ENCODE measurements at places on chromosomes 7 and 10.

GRCh38 chr10:16915300-16915699, 98.1 kb upstream of the RSU1 start:
- DNase-seq = no peak

DNA sequence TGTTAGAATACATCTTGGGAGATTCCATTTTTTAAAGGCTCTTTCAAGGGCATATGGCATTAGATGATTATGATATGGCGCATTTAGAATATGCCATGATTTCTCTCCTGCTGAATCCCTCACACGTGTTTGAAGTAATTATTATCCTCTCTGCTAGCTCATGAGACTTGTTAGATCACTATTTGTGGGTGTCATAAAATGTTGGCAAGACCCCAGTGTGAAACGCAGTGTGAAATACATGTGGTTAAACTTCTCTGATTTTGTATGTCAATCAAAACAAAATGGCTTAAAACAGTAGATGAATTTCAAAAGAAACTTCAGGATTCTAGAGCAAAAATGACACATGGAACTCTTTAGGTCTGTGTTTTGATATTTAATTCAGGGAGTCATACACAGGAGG, 560.8 kb downstream of the AUTS2 start:
- no peak for DNase-seq

DNA sequence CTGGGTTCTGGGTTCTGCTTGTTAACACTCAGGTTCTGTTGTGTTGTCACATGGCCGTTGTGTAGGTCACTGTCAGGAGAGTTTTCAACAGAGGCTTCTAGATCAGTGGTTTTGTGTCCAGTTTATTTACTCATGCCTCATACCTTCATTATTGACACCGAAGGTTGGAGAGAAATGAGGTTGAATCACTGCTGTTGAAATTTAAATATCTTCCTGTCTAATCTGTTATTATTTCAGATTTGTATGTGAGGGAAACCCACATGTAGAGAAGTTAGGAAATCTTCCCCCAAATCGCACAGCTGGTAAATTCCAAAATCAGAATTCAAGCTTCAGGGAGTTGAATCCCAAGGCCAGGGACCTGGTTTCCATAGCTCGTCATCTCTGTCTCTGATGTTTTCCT, 28.3 kb upstream of the KLF6 start:
- DNase-seq = no peak

DNA sequence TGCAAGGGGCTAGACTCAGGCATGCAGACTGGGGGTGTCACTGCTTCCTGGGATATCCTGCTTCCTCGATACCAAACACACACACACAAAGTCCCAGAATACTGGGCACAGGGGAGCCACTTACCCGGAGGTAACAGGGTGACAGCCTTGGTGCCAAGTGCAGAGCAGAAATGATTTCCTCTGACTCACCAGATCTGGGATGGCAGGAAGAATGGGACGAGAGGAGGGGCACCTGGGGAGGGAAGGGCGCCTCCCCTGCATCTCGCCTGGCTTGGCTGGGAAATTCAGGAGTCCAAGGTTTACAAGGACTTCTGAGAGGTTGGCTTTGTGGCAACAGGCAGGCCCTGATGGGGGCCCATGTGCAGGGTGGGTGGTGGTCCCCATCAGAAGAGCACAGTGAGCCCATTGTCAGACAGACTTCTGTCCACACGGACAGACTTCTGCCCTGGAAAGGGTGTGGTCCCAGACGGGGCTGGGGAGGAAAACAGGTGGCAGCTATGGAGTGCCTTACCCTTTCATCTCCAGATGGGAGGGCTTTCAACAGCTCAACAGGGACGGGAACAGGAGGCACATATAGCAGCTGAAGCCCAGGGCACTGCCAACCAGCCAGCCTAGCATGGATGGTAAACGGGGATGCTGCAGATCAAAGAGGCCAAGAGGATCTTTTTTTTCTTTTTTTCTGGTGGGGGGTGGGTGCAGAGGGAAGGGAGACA, 9.7 kb upstream of the CCL24 start:
- DNase-seq = no peak

GRCh38 chr7:21054427-21055112, 267.9 kb upstream of the SP8 start:
- no peak for DNase-seq

DNA sequence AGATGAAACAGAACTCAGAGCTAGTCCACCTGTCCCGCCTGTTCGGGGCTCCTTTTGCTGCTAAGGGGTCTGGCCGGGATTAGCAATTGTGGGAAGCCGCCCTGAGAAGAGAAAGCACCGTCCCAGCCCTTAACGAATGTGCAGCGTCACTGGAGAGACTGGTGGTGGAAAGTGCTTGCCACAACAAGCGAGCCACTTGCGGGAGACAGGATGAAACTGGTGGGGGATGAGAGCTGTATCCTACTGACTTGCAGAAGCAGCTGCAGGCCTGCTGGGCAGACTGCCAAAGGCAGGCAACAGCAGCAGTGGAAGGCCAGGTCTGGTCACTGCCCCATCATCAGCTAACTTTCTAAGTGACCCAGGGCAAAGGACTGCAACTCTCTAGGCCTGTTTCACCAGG, 95.4 kb downstream of the FAM53B start:
- DNase-seq = peak; percentile 43

- no peak for DNase-seq
Measured at GRCh38 chr10:33227489-33227888, 107.0 kb downstream of the NRP1 start.

DNA sequence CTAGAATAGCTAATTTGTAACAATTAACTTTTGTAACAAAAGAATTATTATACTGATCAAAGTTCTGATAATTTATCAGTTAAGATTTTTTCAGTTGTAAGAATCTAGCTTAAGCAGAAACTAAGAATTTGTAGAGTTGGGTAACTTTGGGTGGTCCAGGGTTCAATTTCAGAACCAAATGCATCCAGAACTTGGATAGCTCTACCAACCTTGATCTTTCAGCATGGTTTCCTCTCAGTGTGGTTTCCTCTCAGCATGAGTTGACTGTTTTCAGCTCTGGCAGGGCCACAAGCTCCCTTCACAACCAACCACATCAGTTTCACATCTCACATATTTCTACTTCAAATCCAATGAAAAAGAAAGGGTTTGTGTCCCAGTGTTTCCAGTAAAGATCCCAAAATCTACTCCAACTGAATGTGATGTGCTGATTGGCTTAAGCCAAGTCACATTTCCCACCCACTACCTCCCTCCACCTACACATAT, 3.3 kb upstream of the FAS start:
- no peak for DNase-seq

- DNase-seq = no peak
Measured at GRCh38 chr7:157444011-157444842, 107.4 kb downstream of the DNAJB6 start.

- no peak for DNase-seq
Measured at GRCh38 chr10:127906548-127907377, at the start of gene PTPRE. TSS of gene PTPRE (plus strand) at chr10:127907103. CDS start at chr10:128040882, 133,779 bp downstream.

GRCh38 chr10:102580230-102580629, 64.0 kb upstream of the TRIM8 start:
- DNase-seq = no peak

DNA sequence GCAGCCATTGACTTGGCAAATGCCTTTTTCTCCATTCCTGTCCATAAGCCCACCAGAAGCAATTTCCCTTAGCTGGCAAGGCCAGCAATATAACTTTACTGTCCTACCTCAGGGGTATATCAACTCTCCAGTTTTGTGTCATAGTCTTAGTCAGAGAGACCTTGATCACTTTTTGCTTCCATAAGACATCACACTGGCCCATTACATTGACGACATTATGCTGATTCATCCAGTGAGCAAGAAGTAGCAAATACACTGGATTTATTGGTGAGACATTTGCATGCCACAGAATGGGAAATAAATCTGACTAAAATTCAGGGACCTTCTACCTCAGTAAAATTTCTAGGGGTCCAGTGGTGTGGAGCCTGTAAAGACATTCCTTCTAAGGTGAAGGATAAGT, 649.7 kb upstream of the ANKRD30A start:
- no peak for DNase-seq

DNA sequence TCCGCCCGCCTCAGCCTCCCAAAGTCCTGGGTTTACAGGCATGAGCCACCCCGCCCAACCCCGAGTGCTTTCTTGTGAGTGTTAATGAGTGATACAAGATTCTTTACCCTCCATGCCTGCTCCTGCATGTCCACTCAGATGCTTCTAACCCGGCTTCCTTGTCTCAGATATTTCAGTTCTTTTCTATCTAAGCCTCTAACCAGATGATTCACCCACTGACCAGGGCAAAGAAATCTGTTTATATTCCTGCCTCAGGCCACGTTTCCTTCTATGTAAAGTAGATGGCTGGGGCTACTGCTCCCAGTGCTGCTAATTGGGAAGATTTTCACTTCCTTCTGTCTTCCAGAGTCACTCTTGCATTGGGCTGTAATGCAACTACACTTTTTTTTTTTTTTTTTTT, 395.1 kb upstream of the ANKRD30A start:
- no peak for DNase-seq

- no peak for DNase-seq
Measured at GRCh38 chr10:113960617-113961181, 83.0 kb upstream of the ADRB1 start.

DNA sequence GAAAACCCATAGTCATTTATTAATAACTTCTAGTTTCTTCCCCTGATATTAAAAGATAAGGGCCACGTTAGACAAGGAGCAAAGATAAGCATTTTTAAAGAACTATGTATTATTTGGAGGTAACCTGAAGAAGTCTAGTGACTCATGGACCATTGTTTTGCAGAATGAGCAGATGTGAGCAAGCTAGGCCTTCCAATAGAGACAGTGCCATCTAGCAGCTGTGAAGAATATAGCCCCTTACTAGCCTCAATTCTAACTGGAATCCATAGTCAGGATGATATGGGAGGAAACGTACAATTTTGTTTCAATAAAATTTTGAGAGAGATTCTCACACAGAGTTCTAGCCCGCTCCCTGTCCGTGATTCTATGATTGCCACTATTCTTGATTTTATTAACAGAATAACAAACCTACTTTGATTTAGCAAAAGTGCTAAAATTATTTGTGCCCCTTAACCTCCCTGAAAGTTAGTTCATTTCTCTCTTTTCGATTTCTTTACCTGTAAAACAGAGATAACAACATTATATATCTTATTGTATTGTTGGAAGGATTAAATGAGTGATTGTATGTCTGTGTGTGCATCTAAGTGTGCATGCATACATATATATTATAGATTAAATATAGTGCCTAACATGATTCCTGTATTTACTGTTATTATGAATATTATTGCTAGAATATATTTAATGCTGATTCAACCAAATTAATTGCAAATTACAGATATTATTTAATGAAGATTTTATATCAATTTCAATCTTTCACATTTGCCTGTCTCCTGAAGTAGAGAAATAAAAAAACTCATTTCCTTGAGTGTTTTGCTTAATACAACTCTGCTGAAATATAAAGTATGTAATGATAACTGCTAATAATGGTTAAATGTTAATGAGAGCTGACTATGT, 22.7 kb downstream of the FAM237B start:
- DNase-seq = no peak

GRCh38 chr10:88113232-88113631, 249.8 kb downstream of the PTEN start:
- DNase-seq = no peak

DNA sequence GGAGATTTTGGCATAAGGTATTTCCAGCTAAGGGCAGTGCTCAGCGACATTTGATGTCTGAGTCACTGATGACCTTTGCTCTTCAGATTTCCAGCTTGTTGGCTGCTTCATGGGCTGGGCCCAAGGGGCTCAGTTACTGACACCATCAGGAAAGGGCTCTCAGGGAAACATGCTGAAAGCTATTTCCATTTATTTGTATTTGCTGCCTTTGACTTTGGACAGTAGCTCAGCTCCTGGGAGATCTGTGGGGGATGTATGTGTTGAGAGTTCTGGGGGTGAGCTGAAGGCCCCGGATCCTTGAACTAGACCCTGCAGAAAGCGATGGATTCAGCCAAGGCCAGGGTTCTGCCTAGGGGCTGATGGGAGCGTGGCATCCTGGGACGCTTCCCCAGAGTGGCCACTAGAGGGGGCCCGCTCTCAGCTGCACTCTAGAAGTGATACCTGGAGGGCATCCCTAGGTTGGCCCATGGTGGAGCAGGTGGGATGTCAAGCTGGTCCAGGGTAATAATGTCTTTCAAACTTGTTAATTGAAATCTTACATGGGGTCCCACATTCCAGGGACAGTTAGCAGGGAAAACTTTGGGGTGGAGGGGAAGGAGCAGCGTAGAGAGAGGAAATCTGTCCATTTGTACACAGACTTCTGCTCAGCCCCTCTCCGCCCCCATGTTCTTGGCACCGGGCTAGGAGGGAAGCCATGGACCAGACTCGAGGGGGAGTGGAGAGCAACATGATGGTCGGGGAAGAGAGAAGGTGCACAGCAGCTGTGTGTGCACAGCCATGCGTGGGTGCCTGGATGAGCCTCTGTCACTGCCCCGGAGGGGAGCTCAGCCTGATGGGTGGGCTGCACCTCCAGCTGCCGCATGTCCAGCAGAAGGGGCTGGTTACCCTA, 3.0 kb upstream of the BTBD16 start:
- DNase-seq = no peak

- DNase-seq = peak; percentile 17
Measured at GRCh38 chr7:116955801-116956476, 2.6 kb downstream of the ST7 start.

DNA sequence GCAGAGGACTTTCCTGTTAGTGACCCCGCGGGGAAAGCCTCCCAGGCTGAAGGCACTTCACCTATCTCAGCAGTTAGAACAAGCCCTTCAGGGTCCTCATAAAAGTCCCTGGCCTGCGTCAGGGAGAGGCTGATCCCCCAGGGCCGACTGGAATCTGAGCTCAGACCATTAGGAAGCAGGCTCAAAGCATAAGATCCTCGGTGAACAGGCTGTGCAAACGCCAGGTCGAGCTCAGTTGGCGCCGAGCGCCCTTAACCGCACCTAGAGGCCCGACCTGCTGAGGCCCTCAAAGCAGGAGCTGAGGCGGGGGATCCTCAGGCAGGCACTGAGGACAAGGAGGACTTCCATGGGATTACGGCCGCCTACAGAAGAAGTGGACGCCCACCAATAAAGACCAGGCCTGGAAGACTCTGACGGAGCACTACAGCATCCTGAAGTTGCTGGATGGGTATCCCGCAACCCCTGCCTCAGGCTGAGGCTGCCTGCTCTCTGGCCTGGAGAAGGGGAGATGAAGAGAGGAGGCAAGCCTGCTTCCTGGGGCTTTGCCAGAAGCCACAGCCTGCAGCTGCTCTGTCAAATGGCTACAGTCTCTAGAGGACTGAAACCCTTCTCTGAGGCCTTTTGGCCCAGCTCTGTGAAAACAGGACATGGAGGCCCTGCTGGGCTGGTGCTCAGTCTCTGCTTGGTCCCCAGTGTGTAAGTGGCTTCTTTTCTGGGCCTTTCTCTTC, 29.9 kb downstream of the LIPJ start:
- DNase-seq = no peak

DNA sequence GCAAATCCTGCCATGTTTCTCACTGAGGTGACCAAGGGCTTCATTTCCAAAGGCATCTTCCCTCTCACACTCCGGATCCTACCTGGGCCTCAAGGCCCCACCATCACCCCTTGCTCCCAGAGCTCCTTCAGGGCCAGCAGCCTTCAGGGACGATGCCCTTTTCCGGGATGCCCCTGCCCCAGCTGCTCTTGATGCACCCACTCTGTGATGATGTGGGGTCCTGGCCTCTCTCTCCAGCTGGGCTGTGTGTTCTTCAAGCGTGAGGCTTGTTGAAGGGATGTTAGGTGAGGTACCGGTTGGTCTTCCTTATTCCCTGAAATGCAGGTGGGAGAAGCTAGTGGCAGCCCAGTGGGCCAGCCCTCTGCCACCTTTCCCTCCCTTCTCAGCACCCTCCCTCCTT, 18.4 kb upstream of the SLC18A2 start:
- DNase-seq = no peak

GRCh38 chr10:118007773-118008172, 39.0 kb downstream of the RAB11FIP2 start:
- no peak for DNase-seq

- DNase-seq = no peak
Measured at GRCh38 chr10:21084700-21085099, 187.6 kb upstream of the NEBL start.

Measured in retinal pigment epithelial cell (primary cell).